ENCODE measurements at places on chromosomes 4 and X.

DNA sequence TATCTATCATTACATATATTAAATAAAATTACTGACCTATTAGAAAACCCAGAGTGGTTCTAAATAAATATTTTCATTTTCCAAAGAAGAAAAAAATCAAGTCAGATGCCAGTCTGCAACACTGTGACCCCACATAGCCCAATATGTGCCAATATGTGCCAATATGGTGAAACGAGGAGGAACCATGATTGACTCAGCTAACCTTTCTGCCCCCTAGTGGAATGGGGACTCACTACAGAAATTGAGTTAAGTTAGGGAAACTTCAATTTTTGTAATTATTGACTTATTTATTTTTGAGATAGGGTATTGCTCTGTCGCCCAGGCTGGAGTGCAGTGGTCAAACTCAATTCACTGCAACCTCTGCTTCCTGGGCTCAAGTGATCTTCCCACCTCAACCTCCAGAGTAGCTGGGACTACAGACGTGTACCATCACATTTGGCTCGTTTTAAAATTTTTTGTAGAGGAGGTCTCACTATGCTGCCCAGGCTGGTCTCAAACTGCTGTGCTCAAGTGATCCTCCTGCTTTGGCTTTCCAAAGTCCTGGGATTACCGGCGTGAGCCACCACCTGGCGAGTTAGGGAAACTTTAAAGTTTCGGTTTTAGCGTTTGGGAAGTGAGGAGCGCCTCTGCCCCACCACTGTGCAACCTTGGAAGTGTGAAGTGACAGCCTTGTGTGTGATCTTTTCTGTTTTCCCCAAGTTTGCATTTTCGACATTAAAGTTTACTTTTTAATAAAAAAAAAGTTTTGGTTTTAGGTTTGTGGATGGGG is 116.8 kb upstream of the SHISA3 start:
- no peak for DNase-seq

DNA sequence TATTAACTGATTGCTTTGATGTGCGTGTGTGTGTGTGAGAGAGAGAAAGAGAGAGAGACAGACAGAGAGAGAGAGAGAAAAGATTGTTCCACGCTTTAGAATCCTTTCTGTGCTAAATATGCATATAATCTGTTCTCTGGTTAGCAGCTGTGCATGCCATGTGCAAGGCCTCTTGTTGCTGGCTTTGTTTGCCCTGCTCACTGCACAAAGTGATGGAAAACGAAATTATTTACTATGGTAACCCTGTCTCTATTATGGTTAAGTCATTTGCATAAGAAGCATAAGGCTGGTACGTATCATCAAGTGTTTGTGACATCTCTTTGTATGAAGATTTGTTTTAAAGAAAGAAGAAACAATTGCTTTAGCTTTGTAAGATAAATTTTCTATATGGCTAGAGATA is 190.2 kb upstream of the POF1B start:
- no peak for DNase-seq

GRCh38 chrX:11908371-11908770 is 150.3 kb downstream of the MSL3 start:
- no peak for DNase-seq

- no peak for DNase-seq
Measured at GRCh38 chr4:10582059-10582686, 102.4 kb downstream of the CLNK start.

DNA sequence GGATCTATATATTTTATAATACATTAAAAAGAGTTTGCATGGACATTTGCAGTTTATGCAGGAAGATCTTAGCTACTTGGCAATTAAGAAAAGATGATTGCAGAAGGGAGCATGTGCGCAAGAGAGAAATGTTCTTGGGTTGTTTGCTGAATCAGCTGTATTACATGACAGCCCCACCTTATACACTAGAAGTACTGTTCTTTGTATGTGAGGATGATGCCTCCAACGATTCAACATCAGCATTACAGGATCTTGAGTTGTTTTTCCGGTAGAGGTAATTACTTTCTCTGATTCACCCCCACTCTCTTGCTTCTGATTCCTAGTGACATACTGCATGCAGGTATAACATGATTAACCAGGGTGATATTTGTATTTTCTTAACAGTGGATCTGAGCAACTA is 140.8 kb downstream of the PCDH7 start:
- DNase-seq: no peak

Measured in vagina (tissue), 2 donors.